ENCODE measurements at places on chromosomes 2 and 18. TPM values are rescaled to one million over a fixed set of nuclear protein-coding genes. Genes with fewer than 3 reads are reported as not detected.

DNA sequence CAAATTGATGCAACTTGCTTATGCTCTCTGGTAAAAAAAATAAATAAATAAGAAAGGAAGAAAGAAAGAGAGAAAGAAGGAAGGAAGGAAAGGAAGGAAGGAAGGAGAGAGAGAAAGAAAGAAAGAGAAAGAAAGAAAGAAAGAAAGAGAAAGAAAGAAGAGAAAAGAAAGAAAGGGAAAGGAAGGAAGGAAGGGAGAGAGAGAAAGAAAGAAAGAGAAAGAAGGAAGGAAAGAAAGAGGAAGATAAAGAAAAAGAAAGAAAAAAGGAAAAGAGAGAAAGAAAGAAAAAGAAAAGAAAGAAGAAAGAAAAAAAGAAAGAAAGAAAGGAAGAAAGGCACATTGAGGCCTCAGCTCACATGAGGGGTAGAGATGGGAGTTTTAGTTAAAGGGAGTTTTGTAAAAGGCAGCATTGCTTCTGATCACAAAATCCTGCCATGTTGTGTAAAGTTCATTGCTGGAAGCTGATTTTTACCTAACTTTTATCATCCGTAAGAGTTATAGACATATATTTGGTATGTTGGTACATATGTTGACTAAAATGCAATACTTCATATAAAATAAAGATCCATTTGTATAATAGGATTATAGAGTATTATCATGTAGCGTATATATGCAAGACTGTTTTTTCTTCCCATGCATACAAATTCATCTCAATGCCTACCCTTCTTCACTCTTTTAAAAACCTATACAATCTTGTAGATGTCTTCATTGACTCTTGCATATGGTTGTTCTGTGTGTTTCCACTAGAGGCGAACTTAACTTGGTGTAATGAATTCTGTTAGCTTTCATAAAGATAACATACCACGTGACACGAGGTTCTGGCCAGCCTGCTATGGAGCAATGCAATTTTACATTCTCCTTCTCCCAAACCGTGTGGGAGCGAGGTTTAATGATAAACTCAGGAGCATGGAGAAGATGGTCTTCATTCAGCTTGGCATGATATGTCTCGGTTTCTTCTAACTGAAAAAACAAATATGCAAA is 32.8 kb downstream of the MYOM1 start:
- DNase-seq: no peak

The FOXI3 gene
- not detected for total RNA-seq

DNA sequence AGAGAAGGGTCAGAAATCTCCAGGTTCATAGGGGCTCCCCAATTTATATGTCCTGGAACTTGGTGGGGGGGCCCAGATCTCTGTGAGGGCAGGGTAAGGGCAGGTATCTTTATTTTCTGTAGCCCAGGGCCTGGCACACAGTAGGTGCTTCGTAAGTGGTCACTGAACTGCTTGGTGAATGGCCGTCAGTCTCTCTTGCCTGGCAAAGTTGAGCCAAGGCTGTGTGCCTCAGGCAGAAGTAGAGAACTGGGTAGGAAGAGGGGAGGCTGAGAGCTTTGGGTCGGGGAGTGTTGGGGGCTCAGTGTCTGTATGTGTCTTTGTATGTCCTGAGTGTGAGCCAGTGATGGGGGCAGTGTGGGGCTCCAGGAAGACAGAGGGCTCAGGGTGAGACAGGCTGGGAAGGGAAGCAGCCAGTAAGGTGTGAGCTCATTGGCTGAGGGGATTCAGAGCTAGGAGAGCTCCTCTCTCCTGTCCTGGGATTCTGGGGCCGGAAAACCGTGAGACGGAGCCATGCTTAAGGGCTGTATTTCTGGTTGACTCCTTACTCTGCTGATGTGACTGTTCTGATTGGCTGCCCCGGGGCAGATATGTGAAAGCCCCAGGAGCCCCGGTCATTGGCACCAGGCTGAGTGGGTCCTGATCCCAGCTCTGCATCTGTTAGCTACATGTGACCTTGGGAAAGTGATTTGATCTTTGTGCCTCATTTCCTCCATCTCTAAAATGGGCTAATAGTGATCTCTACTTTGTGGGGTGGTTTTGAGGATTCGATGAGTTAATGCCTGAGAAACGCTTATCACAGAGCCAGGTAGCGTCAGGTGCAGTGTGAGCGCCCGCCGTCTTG is 30.3 kb downstream of the STEAP3 start:
- no peak for DNase-seq

- no peak for DNase-seq
These were observed 397.6 kb upstream of the MYT1L start for GRCh38 chr2:2728635-2729034.

The IL36A gene
- total RNA-seq: not detected

DNA sequence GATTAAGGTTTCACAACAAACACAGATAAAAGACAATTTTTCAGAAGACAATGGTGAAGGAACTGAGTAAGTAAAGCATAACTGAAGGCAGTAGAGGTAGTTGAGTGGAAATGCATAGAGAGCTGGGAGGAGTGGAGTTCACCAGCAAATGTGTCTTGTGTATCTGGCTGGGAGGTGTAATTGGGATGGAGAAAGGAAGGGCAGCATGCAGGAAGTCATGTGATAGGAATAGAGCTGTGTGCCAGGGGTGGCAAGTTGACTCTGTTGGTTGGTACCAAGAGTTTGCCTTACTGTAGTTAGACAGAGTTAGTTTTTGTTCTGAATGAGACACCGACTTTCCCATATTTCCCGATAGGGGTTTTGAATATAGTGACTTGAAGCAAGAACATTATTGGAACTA is 56.3 kb downstream of the FMNL2 start:
- no peak for DNase-seq

GRCh38 chr2:23992931-23993330 is 17.0 kb upstream of the MFSD2B start:
- DNase-seq: no peak

- no peak for DNase-seq
These were observed 110.2 kb downstream of the ABCA12 start for GRCh38 chr2:215028231-215028630.

- DNase-seq: no peak
These were observed 12.7 kb upstream of the SMARCAL1 start for GRCh38 chr2:216399621-216400020.

DNA sequence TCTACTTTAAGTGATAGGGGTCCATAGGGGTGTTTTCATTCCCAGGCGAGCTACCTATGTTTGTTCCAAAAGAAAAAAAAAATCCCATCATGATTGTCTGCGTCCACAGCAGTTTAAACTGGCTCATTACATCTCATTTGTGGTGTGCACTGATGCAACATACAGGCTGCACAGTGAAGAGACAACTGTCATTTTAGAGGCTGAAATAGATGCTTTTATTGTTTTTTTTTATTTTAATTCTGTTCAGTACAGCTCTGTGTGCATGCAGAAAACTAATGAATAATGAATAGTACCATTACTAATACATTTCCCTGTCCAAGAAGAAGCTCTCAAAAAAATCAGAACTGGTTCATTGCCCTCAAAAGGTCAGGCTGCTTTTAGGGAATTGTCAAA is 92.8 kb upstream of the ZNF516 start:
- no peak for DNase-seq

GRCh38 chr2:186339716-186340115 is 146.3 kb upstream of the ZC3H15 start:
- no peak for DNase-seq

DNA sequence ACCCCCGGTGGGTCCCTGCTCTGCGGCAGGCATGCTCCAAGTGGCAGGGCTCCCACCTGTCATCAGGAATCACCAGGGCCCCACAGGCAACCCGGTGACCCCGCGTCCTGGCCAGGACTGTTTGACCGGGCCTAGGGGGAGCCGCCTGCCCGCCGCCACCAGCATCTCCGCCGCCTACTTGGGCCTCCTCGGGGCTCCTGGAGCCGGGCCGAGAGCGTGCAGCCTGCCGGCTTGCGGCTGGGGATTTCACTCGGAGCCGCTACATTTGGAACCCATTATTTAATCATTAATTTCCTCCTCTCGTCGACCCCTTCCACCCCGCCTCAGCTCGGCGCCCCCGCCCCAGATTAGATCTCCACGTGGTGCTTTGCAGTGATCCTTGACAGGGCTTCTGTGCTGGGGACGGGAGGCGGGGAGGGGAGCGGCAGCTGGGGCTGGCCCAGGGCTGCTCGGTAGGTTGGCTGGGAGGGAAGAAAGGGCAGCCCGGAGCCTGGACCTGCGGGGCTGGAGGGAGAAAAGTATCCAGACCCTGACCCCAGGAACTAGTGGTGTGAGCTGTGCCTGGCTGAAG is 295.4 kb downstream of the CYP26B1 start:
- no peak for DNase-seq

The LRATD1 gene
- 3.1 TPM for total RNA-seq

The SH2D6 gene
- total RNA-seq: not detected

The TLX2 gene
- not detected for total RNA-seq

GRCh38 chr2:229084447-229084846 is 186.6 kb downstream of the PID1 start:
- no peak for DNase-seq

GRCh38 chr18:74748809-74749208 is 151.1 kb downstream of the ZNF407 start:
- DNase-seq: no peak

DNA sequence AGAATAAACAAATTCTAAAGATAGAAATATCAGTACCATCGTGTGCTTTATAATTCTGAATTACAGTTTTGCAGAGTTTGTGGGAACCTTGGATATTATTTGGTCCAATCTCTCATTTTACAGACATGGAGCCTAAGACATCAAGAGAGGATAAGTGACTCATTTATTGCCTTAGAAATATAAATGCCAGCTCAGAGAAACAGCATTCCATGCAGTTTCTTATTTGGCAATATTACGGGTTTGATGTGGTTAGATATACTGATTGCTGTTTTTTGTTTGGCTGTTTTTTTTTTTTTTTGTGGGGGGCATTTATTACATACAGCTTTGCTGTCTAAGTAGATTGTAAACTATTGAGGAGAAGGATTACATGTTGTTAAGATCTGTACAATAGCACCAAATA is 1241.1 kb upstream of the LRRTM1 start:
- DNase-seq: no peak

The MATN3 gene
- 1.2 TPM for total RNA-seq

GRCh38 chr2:71905205-71905604 is 242.5 kb downstream of the CYP26B1 start:
- DNase-seq: no peak

- DNase-seq: no peak
These were observed 59.4 kb upstream of the RAPH1 start for GRCh38 chr2:203594541-203594940.

DNA sequence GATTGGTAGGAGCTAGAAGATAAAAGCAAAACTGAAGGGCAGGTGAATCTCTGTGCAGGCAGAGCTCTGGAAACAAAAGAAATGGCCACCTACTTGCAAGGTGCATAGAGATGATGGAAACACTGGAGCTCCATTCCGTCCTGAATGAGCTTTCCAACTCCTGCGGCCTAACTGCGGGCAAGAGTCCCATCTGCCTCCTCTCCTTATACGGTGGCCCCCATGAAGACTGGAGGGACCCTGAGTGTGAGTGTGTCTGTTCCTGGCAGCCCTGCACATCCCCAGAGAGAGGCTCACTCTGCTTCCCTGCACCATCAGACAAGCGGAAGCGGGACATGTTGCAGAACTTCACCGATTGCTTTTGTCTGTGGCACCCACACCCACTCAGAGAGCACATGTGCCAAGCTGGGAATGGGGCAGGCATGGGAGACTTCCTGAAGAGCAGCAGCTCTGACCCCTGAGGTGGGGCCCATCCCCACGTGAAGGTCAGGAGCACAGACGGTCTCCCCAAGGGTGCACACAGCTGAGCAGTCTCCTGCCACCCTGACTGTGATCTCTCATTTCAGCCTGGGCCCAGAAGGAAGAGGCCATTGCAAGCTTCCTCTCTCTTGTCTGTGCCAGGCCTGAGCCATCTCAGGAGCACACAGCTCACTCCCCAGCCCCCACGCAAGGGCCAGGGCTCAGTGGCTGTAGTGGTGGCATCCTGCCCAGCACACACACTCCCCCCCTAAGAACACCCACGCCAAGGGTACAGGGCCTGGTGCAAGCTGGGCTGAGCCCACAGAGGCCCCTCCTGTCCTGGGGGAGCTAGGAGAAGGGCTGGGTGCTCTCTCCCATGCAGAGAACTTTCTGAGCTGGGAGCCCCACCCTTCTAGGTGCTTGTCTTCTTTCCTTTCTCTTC is 75.3 kb downstream of the STPG4 start:
- DNase-seq: peak; percentile 78

- no peak for DNase-seq
These were observed 9.3 kb downstream of the MEX3C start for GRCh38 chr18:51188024-51188701.

The RAPGEF4 gene
- total RNA-seq: 6.2 TPM

- DNase-seq: no peak
These were observed 308.5 kb downstream of the TNS1 start for GRCh38 chr2:217694291-217694690.

The TMEM247 gene
- not detected for total RNA-seq

DNA sequence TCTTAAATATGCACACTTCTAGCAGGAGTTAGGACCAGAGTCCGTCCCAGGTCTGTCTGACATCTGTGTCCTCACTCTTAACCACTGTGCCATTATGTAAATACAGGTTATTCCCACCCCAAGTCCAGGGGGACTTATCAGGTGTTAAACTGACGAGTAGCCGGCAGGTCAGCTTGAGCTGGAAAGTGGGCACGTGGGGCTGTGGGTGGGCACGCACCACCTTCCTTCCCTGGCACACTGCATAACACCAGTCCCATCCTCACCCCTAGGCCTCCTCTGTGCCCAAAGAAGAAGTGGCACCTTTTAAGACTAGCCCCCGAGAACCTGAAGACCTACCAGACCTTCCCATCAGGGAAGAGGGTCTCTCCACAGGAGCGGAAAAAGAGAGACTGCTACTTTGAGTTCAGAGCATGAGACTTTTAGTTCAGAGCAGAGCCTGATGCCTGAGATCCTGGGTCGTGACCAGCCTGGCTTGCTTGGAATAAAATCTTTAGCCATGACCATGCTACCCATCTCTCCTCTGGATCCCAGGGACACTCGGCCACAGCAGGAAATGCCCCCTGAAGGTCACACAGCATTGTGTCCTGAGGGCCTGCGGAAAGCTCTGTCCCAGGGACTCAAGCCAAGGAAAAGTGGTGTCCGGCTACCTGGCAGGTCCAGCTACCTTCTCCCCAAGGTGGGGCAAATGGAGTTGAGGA is 62.0 kb downstream of the CIB4 start:
- peak; percentile 64 for DNase-seq
